ENCODE measurements at places on chromosomes 6 and 20.

GRCh38 chr20:32930701-32931100 is 72.0 kb downstream of the EFCAB8 start:
- no peak for DNase-seq

- DNase-seq, result no peak
Measured at GRCh38 chr20:19867940-19868371, 109.9 kb downstream of the RIN2 start.

DNA sequence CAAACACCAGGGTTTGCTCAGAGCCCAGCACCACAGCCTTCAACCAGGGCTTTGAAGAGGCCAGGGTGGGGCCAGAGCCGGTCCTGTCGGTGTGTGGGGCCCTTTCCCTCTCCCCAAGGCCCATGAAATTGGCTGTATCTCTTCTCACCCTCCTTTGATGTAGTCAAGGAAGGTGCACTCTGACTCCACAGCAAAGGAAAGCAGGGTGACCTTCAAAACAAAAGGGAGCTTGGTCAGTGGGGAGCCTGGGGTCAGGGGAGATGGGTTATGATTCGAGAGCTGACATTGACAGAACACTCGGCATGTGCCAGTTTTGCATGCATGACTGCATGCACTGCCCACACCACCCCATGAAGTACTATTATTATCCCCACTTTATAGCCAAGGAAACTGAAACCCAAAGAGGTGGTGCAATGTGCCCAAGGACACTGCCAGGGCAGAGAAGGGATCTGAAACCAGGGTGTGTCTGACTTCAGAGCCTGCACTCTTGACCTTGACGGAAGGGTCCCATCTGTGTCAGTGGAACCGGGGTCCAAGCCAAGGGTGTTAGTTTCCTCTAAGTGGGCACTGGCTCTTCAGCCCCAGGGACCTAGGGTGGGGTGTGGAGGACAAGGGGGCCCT is 55.4 kb downstream of the RAB44 start:
- DNase-seq, result no peak

DNA sequence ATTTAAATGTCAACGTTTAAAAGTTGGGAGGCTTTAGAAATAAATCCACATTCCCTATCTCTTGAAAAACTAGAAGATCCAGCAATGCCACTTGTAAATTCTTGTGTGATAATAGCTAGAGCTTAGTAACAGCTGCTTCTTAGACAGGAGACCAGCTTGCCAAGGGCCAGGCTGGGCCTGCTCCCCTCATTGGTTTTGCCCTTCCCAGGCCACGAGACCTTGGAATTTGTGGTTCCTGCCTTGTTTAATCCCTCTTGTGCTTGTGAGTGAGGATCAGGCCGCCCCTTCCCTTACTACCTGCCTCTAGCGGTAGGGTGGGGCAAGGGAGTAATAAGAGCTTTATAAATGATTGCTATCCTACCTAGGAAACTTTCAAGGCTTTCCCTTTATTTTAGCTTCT is 363.5 kb downstream of the SYNE1 start:
- DNase-seq, result no peak

DNA sequence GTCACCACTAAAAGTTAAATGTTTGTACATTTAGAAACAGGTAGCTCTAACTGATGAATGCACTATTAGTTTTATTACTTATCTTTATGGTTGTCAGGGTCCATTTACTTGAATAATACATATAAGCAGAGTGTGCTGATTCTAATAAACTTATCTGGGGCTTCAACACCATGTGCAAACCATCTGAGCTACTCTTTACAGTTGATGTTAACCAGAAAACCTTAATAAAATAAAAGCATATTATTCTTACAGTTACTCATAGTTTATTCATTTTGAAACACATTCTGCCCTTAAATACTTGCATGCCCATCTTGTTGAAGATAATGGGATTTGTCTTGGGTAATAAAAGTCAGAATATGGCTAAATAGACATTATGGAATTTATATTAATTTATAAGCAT is 1042.2 kb downstream of the EPHA7 start:
- no peak for DNase-seq

DNA sequence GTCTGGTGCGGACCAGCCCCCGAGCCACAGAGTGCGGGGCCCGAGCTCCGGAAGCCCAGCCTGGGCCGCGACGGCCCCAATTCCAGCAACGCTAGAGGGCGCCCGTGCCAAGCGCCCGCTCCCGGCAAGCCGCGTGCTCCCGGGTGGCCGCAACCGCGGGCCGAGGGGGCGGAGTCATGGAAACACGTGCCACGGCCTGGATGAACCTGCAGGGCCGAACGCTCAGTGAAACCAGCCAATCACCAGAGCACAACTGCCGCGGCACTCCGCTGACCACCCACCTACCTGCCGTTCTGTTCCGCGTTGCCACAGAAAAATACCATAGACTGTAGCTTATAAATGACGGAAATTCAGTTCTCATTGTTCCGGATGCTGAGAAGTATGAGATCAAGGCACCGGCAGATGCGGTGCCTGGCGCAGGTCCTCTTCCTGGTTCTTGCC is 85.7 kb upstream of the FOXC1 start:
- DNase-seq, result peak; percentile 49
